ENCODE measurements at places on chromosomes 4 and X.

DNA sequence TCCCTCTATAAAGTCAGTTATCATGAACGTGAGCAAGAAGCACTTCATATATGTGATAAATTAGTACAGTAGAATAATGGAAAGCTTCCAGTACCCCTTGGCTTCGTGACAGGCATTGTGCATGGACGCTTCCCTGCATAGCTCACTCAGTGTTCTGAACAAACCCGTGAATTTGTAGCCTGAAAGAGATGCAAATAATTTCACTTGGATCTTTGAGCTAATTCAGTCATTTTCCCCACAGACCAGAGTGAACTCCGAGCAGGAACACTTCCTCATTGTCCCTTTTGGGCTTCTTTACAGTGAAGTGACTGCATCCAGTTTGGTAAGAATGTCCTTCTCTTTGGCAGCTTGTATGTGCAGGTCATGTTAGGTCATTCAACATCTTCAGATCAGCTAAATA lies 50.1 kb downstream of the ADD1 start:
- no peak for DNase-seq

- DNase-seq: no peak
Measured at GRCh38 chr4:79625361-79625760, 217.3 kb upstream of the GK2 start.

DNA sequence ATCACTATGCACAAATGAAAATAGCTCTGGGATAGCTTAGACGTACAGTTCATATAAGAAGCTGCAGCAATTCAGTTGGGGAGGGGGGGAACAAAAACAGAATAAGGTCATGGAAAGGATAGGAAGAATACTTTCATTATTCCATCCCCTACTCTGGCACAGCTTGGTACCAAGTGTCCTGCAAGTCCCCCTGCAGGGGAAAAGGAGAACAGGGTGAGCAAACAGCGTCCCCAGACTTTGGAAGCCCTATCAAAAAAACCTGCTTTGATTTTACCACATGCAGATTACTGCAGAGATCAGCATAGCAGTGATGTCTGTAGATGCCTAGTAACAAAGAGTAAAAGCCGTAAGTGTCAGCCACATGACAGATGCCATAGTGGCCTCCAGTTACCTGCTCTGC lies 209.4 kb upstream of the NEIL3 start:
- DNase-seq: no peak

DNA sequence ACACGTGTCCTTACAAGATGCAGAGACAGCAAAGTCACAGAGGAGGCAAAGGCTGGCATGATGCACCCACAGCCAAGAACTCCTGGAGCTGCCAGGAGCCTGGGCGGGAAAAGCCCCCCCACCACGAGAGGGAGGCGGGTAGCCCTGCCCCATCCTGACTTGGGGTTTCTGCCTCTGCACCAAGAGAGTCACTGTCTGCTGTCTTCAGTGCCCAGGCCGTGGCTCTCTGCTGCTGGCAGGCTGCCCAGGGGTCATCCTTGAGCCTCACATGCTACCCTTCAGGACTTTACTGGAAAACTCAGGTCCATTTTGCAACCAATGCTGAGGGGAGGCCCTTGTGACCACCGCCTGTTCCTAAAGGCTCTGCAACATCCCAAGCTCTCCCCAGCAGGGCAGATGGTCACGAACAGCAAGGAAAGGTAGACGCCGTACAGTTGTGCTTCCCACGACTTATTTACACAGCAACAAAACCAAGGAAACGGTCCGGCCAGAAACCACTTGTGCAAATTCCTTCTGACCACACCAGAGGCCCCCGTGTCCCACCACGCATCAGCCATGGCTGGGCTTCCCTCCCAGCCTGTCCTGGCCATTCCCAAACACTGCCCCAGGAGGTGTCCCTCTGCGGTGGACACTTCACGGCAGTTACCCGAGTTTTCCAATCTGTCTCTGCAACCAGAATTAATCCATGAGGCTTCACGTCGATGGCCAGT lies 56.9 kb downstream of the ACOX3 start:
- DNase-seq: no peak

DNA sequence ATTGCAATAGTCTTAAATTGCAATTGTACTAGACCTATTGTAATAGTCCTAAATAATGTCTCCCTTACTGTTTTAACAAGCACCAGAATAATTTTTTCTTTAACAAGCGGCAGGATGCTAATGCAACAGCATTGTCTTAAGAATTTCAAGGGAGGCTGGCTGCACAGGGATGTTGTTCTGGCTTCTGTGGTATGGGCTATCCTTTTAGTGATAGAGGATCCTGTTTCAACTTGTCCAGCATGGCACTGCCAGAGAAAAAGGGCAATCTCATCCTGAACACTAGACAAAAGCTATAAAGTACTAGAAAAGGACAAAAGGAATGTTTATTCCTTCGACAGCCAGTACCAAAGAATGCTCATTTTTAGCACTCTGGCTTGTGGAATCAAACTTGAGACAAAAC lies 405.5 kb upstream of the ACTRT1 start:
- DNase-seq: no peak

DNA sequence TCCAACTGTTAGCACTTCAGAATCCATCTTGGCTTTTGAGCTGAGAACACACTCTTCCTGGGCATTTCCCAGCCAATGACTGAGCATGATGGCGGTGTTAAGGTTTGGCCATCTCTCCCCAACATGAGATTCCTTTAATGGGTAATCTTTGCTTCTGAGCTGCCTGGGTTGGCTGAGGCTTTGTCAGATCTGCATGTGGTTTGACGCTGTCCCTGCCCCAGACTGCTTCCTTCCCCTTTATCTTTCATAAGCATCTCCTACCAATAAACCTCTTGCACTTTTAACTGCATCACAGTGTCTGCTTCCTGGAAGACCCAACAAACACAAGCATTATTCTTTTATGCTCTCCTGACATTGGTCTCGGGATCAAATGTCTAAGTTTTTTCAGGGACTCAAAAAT lies 31.5 kb upstream of the DIPK2B start:
- no peak for DNase-seq

GRCh38 chrX:30938295-30938694 lies 49.2 kb upstream of the TAB3 start:
- DNase-seq: no peak

DNA sequence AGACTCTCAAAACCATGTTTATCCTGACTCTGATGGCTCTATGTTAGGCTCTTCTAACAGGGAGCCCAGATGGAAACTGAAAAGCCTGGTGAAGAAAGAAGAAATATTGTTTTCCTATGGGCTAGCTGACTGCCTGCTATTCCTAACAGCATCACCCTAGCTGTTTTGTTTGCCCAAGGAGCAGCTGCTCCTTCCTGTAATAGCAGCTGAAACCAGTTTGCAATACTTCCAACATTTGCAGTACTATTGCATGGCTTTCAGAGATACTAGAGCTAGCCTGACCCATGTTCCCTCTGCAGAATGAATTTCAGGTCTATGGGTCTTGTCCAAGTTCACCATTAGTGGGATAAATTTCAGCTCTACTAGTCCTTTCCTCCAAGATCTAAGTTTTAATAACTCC lies 495.2 kb downstream of the INPP4B start:
- DNase-seq: no peak

GRCh38 chrX:23907498-23908218 lies at the start of the genes APOO and CXorf58:
TSS of gene APOO (minus strand) at chrX:23907938. CDS start at chrX:23907702, 236 bp downstream.
TSS of gene CXorf58 (plus strand) at chrX:23908006. CDS start at chrX:23910303, 2,297 bp downstream.
- peak; percentile 92 for DNase-seq

DNA sequence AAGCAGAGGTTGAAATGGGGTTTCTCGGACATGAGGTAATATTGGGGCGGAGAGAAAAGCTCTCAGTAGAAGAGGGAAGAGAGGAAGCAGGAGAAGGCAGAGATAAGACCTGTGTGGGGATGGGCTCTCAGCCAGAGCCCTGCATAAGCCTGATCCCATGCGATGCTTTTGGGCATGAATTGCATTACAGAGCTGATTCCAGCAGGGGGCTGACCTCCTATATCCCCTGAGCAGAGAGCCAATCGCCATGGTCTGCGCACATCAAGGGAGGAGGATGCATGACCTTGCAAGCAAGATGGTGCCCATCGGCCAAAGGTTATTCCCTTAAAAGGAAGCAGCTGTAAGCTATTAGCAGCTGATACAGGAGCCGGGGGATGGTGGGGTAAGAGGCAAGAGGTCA lies 7.6 kb downstream of the ANOS1 start:
- no peak for DNase-seq

GRCh38 chr4:59537246-59537886 lies 1662.8 kb upstream of the ADGRL3 start:
- DNase-seq: no peak

DNA sequence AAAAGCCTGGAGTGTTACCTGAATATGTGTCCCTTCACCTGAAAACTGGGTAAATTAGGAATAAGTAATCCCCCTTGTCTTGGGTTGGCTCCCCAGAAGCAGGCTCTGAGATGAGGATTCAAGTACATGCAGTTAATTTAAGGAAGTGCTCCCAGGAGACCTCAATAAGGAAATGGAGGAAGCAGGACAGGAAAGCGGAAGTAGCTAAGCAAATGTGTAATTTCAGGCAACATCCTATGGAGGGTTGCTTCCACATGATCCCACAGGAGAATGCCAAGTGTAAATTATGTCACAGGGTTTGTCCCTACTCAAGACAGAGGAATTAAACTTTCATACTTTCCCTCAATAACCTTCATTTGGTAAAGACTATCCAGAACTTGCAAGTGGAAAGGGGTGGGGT lies 48.1 kb upstream of the ARHGEF6 start:
- no peak for DNase-seq

DNA sequence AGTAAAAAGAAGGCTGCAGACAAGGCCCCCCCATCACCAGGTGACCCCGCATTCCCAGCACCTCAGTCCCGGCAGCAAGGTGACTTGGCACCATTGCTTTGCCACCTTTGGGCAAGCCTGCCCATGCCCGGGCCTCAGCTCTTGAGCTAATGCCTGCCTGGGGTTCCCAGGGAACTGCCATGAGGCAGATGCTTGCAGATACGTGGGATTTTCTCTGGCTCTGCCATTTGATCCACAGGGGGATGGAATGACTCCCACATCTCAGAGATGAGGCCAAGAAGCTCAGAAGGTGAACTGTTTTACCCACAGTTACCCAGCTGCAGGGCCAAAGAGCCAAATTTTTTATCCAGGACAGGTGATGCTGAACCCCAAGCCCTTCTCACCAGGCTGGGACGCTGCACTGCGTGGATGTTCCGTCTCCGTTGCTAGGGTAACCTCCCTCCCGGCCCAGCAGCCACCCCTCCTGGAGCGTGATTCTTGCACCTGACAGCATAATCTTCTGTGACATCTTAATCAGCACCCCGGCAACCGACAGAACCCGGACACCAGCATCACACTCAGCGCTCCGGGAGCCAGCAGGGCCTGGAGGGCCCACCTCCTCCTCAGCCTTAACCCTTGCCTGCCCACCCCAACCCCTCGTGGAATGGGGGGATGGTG lies 15.7 kb upstream of the MSX1 start:
- DNase-seq: no peak

DNA sequence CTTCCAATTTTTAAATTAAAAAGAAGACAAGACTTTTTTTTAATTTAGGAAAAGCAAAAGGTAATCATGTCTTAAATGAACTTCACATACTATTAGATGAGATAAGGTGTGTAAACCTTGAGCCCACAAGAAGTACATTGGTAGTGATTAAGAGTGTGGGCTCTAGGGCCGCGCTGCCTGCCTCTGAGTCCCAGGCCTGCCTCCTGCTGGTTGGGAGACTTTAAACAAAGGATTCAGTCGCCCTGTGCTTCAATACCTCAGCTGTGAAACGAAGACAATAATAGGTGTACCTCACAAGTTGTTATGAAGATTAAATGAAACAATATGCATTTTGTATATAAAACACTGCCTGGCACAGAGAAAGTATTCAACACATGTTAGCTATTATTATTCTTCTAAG lies 95.9 kb upstream of the MYOZ2 start:
- DNase-seq: no peak

- no peak for DNase-seq
Measured at GRCh38 chr4:77695774-77696173, 90.2 kb downstream of the CXCL13 start.

- peak; percentile 25 for DNase-seq
Measured at GRCh38 chrX:24148121-24148520, 1.4 kb upstream of the ZFX start.

GRCh38 chrX:8720136-8720535 lies 11.8 kb downstream of the ANOS1 start:
- no peak for DNase-seq

GRCh38 chrX:68872171-68872570 lies 43.4 kb downstream of the EFNB1 start:
- no peak for DNase-seq

DNA sequence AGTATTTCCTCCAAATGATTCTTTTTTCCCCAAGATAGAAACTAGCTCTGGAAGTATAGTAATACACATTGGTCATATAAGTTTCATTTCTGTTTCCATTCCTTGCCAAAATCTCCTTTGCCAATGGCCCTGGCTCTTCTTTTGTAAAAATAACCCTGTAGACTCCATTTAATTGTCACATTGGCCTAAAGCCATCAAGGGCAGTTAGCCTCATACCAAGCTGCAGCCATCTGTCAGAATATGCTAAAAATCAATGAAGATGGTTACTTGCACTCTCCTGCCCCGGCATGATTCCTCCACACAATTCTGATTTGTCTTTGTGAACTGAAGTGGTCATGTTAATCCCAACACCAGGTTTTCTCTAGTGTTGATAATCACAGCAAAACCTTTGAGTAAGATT lies 380.5 kb downstream of the SH2D1A start:
- no peak for DNase-seq

DNA sequence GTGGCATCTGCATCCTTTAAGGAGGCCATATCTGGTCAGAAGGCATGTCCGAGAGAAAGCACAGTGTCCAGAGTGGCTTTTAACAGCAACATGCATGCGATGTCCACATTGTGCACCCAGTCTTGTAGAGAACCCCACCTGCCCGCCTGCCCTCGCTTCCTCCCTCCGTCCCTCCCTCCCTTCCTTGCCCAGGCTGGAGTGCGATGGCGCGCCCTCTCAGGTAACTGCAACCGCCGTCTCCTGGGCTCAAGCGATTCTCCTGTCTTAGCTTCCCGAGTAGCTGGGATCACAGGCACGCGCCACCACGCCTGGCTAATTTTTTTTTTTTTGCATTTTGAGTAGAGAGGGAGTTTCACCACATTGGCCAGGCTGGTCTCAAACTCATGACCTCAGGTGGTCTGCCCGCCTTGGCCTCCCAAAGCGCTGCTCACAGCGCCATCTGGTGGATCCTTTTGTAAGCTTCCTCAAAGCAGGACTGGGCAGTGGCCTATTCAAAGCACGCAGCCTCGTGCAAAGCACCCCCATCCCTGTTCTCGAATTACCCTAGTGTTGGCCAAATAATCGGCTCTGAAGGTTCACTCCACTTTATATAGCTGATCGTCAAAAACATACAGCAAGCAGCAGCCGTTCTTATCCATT lies 15.0 kb downstream of the BRCC3 start:
- peak; percentile 44 for DNase-seq

DNA sequence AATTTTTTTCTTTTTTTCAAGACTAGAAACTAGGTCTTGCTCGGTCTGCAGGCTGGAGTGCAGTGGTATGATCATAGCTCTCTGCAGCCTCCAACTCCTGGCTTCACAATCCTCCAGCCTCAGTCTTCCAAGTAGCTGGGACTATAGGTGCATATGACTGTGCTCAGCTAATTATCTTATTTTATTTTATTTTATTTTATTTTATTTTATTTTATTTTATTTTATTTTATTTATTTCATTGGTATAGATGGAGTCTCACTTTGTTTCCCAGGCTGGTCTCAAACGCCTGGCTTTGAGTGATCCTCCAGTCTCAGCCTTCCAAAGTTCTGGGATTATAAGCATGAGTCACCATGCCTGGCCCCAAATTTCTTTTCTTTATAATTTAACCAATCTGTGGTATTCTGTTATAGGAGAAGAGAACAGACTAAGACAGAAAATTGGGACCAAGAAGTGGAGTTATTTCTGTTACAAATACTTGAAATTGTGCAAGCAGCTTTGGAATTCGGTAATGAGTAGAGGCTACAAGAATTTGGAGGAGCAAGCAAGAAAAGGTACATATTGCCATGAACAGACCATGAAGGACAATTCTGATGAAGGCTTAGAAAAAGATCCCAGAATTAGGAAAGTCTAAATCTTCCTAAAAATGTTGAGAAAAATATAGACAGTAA lies 4.0 kb upstream of the PRDM5 start:
- no peak for DNase-seq

All from CD4-positive, alpha-beta T cell treated with Interleukin-2 at 100 ng/mL for 4 hours (primary cell).